ENCODE measurements at places on chromosomes 3 and 15. TPM values are rescaled to one million over a fixed set of nuclear protein-coding genes. Genes with fewer than 3 reads are reported as not detected.

- DNase-seq, result no peak
These were observed 263.0 kb downstream of the TLE3 start for GRCh38 chr15:69834761-69835160.

- DNase-seq, result no peak
These were observed 20.6 kb downstream of the SAMD7 start for GRCh38 chr3:169931747-169932520.

EOMES gene
- not detected for total RNA-seq

SCAANT1 gene
- total RNA-seq, result not detected

MUC4 gene
- not detected for total RNA-seq

Measured in thyroid gland (tissue), 4 donors.